CD4-positive, alpha-beta T cell treated with Interleukin-17A for 1 hour (primary cell): ENCODE measurements at places on chromosomes 12 and 14.

DNA sequence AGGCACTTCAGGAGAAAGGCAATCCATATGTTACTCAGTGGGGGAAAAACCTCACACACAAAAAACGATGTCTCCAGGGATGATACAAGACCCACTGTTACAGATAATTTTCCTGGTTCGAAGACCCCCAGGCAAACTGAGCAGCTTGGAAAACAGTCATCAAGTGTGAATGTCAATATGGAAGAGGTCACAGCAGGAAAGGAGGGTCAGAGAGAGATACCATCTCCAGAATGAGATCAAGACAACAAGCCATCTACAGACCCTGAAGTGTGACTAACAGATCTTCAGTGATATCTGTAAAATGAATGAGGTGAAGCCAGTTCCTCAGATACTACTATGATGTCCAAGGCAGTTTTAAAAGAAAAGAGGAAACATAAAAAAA is 28.6 kb downstream of the GNS start:
- no peak for DNase-seq

- DNase-seq, result no peak
These were observed 190.4 kb downstream of the SLC5A8 start for GRCh38 chr12:101019667-101020066.

GRCh38 chr14:46488374-46488773 is 163.2 kb downstream of the RPL10L start:
- DNase-seq, result no peak

- no peak for DNase-seq
These were observed 33.5 kb downstream of the SLC38A2 start for GRCh38 chr12:46339051-46339450.

- no peak for DNase-seq
These were observed 368.0 kb downstream of the FUT8 start for GRCh38 chr14:65780566-65780965.

DNA sequence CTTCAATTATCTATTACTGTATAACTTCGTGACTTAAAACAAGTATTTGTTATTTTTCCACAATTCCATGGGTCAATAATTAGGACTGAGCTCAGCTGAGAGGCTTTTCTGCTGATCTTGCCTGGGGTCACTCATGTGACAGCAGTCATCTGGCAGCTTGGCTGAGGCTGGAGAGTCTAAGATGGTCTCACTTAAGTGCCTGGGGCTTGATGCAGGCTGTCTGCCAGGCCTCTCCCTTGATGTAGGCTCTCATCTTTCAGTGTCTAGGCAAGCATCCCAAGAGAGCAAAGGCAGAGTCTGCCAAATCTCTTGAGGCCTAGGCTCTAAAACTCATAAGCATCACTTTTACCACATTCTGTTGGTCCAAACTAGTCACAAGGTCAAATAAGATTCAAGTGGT is 93.2 kb downstream of the NKX2-1 start:
- no peak for DNase-seq

GRCh38 chr12:74889563-74890236 is 319.9 kb downstream of the KCNC2 start:
- no peak for DNase-seq

- DNase-seq, result no peak
These were observed 115.7 kb downstream of the DIO2 start for GRCh38 chr14:80095623-80096022.

- DNase-seq, result no peak
These were observed 26.2 kb downstream of the BCL11B start for GRCh38 chr14:99245564-99246511.

GRCh38 chr12:64522807-64523206 is 70.9 kb downstream of the TBK1 start:
- DNase-seq, result no peak

DNA sequence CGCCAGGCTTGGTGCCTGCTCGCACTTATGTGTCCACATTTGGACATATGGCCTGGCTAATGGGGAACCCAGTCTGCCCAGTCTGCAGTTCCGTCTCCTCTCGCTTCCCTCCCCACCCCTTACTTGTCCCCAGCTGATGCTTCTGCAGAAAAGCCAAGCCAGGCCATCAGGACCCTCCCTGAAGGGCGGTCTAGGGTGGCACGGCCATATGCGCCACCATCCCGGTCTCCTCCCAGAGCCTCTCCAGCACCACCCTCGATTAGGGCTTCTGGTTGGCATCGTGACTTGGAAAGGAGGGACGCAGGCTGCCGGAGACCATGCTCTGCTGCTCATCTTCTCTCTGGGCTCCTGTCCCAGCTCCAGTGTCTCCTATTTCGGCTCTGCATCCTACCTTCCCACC is 54.6 kb downstream of the CALM1 start:
- DNase-seq, result no peak

DNA sequence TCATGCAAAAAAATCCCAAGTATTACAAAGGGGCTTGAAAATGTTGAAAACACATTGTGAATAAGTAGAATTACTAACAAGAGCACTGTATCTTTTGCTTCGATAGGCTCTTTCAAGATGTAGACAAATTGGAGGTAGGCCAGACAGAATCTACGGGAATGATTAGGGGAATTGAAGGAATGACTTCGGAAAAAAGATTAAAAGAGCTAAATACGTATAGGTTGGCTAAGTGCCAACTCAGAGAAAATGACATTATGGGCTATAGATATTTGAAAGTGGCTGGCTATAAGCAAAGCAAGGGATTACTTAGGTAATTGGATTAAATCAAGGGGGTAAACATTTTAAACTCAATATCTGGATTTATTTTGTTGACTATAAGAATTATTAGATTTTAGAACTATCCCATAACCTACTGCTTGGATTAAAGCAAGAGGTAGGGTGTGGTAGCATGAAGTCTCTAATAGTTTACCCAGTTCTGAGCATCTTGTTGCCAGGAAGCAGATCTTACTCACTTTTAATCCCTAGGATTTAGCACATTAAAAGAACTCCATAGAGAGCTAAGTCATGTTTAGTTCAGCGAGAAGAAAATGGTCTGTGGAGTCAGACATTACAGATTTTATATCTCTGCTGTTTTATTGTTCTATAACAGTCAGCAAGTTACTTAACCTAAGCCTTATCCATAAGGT is 489.8 kb downstream of the DIO2 start:
- DNase-seq, result no peak

DNA sequence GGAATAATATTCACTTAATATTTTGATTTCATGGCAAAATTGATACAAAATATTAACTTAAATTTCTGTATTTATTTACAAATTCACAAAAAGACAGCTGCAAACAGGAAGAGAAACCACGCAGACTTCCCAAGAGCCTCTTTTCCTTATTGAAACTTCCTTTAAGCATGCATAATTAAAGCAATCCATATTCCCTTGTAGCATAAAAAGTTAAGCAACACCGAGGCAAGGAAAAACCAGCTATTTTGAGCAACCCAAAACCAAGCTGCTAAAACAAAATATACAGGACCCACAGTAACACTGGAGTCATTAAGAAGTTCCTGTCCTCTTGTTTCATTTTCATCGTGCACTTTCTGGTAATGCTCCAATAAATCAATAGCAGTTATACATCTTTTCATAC is 58.0 kb downstream of the EEA1 start:
- no peak for DNase-seq

- DNase-seq, result no peak
These were observed 22.4 kb downstream of the ASPG start for GRCh38 chr14:104107611-104108569.

- DNase-seq, result no peak
These were observed 60.3 kb upstream of the NTF3 start for GRCh38 chr12:5371631-5372030.

GRCh38 chr12:110280392-110280778 is 662 bp upstream of the ATP2A2 start:
- DNase-seq, result peak; percentile 73

- no peak for DNase-seq
These were observed 9.6 kb downstream of the GSG1 start for GRCh38 chr12:13093848-13094220.

DNA sequence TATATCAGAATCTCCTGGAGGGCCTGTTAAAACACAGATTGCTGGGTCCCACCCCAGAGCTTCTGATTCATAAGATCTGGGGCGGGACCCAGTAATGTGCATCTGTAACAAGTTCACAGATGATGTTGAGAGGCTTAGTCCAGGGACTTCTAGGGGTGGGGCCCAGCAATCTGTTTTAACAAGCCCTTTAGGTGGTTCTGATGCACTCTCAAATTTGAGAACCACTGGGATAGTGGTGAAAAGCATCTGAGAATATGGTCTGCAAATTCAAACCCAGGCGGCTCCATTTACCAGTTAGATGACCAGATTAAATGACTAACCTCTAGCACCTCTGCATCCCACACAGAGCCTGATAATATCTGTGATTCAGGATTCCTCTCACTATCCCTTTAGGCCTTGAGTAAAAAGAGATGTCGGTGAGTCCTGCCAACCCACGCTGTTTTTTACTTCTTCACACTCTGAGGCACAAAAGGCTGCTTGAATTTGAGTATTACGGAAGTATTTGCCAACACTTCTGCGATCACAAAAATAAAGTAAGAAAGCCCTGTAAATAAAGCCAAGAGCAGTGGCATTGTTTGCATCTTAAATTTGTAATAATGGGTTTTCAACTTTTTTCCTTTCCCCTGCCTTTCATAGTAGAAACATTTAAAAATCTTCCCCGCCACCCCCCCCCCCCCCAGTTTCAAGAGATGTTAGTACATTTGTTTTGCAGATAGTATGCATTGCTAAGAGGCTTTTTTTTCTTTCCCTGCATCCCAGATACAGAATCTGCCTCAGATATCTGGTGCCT is 1.8 kb upstream of the FRS2 start:
- DNase-seq, result no peak

- no peak for DNase-seq
These were observed 9.2 kb upstream of the HIP1R start for GRCh38 chr12:122825773-122826724.

GRCh38 chr12:110661337-110661972 is 27.5 kb downstream of the HVCN1 start:
- DNase-seq, result peak; percentile 65

DNA sequence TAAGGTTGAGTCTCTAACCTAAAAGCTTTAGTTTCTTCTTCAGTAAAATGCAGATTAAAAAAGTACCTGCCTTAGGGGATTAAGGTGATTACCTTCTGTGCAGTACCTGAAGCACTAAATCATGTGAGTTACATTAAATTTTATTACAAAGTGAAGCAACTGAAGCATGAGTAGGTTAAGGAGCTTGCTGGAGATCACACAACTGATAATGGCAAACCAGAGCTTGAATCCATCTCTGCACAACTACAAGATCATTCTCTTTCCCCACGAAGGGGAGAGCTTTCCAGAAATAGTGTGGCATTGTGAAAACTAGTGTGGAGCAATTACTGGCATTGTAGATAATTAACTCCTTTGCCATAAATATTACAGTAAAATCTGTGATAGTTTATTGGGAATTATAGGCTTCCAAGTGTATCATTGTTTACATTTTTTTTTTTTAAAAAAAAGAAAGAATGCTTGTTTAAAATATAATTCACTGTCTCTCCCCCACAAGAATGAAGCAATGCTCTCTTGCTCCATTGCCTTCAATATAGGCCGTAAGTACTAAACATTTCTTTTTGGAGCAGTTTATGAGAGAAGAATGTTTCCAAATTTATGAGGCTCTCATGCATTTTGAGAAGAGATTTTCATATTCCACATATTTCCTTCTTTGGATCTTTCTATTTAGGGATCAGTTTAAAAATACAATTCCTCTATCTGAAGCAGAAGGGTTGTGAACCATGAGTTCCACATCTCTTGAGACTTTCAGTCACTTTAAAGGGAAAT is 20.5 kb downstream of the SLC38A2 start:
- no peak for DNase-seq

GRCh38 chr14:28297559-28297958 is 469.0 kb upstream of the FOXG1 start:
- DNase-seq, result no peak

- DNase-seq, result no peak
These were observed 31.0 kb downstream of the SAMD4A start for GRCh38 chr14:54597795-54598443.

DNA sequence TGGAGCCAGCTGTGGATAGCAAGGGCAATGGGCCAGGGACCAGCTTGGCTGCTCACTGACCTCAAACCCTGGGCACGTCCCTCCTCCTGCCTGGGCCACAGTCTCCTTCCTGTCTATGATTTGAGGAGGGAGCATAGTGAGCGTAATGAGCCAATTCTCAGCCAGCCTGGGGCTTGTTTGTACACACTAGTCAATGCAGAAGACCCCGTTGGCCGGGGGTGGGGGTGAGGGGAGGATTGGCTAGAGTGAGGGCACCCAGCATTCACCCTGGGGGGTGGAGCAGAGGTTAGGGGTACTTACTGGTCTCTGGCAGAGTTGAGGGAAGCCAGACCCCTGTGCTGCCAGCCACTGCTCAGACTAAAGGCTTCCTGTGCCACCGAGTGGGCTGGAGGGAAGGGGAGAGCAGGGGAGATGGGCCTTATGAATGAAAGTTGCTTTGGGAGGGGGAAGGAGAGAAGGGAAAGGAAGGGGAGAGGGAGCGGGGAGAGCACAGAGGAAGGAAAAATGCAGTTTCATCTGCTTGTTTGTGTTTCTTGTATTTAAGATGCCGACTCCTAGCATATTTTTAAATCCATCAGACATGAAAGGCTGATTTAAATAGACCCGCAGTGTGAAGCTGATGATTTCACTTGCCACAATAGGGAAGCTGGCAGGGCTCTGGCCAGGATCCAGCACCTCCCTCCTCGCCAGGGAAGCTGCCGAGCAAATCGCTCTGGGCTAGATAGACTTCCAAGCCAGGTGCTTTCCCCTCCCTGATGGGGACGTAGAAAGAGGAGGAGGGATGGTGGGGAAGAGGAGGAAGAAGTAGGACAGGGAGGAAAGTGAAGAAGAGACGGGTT is 114.0 kb downstream of the PRMT8 start:
- no peak for DNase-seq

GRCh38 chr14:76584271-76584702 is 177.0 kb upstream of the VASH1 start:
- DNase-seq, result no peak
